ENCODE measurements at places on chromosomes 13 and 19.

DNA sequence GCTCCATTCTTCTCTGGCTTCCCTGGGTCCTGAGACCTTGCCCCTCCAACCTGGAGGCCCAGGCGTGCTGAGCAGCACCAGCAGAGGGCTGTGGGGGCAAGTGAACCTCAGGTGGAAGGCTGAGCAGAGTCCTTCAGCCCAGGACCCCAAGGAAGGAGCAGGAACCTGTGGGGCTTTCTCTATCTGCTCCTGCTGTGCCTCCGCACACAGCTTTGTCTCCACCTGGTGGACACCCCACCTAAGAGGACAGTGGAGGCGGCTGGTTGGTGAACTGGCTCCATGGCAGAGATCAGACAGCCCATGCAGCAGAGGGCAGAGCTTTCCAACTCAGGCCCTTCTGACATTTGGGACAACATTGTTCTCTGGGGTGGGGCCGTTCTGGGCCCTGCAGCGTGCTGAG is 19.7 kb downstream of the ZFR2 start:
- DNase-seq, result no peak

- DNase-seq, result no peak
Measured at GRCh38 chr13:31887286-31887685, 144.3 kb upstream of the FRY start.

- DNase-seq, result no peak
Measured at GRCh38 chr19:493391-494170, 2.7 kb upstream of the MADCAM1 start.

GRCh38 chr13:96403651-96404050 is 313.7 kb downstream of the HS6ST3 start:
- DNase-seq, result no peak

DNA sequence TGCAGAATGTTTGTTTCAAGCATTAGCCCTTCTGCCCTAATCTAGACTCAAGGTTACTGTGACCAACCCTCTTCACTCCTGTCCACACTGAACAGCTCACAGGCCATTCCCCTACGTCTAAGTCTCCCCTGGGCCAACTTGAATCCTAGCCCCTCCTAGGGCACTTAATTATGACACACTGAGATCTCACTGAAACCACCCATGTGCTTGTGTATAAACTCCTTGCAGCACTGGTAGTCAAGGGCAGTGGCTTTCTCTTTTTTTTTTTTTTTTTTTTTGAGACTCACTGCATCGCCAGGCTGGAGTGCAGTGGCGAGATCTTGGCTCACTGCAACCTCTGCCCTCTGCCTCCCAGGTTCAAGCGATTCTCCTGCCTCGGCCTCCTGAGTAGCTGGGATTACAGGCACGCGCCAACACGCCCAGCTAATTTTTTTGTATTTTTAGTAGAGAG is 1.9 kb upstream of the AKT2 start:
- DNase-seq, result peak; percentile 11
